ENCODE measurements at places on chromosomes 11 and 22.

DNA sequence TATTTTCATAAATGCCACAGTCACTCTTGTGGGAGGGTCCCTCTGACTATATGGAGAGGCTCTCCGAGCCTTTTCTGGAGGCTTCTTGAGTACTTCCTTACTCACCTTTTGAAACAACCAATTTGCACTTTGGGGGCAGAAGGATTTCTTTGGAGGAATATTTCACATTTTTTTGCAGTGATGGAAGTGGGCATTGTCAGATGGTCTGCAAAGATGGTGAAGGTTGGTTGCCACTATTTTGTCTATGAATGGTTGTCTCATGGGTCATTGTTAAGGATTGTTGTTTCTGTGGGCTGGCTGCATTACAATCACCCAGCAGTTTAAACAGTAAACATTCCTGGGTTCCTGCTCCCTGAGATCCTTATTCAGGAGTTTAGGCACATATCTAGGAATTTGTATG is 388.2 kb downstream of the TMEM135 start:
- no peak for DNase-seq

- no peak for DNase-seq
Observed at GRCh38 chr11:92302770-92303169, 78.2 kb downstream of the FAT3 start.

DNA sequence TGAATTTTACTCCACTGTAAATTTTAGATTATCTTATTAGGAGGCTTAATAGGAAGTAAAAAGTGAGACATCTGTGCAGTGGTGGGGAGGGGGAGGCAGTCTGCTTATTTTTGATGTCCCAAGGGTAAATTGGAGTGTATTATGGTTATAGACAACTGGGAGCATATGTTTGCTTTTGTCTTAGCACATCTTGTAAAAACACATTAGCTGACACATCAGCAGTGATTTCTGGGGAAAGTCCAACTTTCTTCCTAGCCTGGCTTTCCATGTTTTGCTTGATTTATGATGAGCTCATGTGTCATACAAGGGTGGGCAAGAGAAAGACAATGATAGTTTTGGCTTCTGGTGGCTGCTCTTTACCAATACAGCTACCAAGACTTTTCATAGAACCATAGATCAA is 4.0 kb downstream of the ANO3 start:
- DNase-seq: no peak

DNA sequence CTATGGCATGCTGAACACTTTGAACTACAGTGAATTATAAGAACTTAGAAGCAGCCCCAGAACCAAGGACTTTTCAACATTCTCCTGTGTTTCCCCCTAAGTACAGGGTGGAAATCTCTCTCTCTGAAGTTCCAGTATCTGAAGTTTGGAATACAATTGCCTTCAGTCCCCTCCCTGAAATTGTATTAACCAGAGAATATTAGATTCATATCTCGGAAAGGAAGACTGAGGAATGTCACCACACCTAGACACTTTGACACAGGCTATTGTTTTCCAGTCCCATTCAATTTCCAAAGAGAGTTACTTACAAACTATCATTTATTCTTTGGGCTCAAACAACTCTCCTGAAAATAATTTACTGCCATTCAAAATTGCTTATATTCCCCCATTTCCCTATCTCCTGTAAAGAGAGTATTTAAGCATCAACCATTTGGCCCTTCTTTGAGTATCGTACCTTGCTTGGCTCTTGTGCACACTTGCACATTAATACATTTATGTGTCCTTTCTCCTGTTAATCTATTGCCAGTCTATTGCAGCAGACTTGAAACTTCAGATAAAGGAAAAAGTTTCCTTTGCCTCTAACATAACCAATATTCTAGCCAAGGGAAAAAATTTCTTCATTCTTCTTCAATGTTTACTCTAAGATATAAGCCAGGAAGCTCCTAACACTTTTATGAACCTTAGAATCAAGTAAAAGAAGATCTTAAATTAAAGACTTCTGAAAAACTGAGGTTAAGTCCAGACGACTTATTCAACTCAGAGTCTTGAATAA is 402.4 kb upstream of the DDI1 start:
- no peak for DNase-seq

- DNase-seq: no peak
Observed at GRCh38 chr11:1228101-1228821, 5.4 kb downstream of the MUC5B start.

GRCh38 chr11:23284631-23285030 is 424.4 kb upstream of the CCDC179 start:
- DNase-seq: no peak

- DNase-seq: no peak
Observed at GRCh38 chr11:80719292-80719646, 1278.4 kb upstream of the TENM4 start.

- DNase-seq: no peak
Observed at GRCh38 chr11:37712251-37712650, 1114.2 kb upstream of the RAG2 start.

DNA sequence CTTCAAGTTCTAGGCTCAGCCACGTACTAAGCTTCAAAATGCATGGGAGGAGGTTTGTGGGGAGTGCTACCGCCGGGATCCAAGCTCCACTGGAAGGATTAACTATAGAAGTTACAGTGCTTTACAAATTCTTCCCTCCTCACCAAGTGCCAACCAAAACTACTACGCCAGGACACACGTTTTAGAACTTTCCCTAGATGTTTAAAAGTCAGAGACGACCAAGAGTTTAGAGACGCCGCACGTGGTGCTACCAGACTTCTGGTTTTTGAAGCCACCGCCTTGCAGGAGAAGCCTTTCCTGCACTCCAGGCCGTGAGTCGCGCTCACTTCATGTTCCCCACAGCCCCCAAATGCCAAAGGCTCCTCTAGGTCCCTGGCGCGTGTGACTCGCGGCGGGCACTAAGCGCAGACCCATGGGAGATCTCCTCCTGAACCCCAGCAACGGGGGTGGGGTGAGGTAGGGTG is 734 bp downstream of the SNU13 start:
- no peak for DNase-seq

DNA sequence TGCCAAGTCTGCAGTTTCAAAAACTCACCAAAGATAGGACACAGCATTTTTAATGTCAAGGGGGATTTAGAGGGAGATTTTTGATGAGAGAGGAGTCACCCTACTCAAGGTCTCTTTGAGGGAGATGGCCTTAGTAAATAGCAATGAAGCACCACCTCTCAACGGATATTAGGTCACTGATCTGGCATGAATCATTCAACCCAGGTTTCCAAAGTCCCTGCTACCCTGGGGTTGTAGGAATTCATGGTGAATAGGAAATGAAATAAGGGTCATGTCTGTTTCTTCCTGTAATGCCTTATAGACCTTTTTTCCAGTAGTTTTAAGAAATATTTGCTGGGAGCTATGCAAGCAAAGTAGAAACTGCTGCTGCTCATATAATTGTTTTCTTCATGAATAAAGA is 2154.9 kb downstream of the LRRC4C start:
- no peak for DNase-seq

GRCh38 chr11:62233730-62234129 is 8.3 kb upstream of the SCGB1D2 start:
- DNase-seq: no peak

All from activated CD4-positive, alpha-beta T cell treated with anti-CD3 and anti-CD28 coated beads for 24 hours (primary cell).